ENCODE measurements at places on chromosomes 12 and 14.

DNA sequence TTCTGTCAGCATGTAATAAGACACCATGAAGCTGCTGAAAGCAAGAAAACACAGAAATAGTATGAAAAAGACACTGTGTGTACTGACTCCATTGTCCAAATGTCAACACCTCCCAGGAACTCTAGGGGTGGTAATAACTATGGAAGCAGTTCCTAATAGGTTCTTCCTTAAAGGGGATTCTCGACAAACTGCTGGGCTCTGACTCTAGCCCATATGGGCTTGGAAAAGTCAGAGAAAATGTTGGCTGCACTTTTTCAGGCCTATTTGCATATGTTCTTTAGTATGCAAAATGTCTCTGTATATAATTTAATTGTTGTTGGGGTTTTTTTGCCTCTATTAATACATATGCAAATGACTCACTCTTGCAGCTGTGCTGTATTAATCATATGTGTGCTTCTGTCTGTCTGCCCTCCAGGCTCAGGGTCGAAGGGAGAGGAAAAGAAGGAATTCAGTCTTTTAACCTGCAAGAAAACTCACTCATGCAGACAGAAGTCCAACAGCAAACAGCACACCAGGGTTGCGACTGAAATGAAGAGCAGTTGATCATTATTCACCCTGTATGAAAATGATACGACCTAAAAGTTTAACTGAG, 317.6 kb downstream of the SOX5 start:
- DNase-seq = no peak

DNA sequence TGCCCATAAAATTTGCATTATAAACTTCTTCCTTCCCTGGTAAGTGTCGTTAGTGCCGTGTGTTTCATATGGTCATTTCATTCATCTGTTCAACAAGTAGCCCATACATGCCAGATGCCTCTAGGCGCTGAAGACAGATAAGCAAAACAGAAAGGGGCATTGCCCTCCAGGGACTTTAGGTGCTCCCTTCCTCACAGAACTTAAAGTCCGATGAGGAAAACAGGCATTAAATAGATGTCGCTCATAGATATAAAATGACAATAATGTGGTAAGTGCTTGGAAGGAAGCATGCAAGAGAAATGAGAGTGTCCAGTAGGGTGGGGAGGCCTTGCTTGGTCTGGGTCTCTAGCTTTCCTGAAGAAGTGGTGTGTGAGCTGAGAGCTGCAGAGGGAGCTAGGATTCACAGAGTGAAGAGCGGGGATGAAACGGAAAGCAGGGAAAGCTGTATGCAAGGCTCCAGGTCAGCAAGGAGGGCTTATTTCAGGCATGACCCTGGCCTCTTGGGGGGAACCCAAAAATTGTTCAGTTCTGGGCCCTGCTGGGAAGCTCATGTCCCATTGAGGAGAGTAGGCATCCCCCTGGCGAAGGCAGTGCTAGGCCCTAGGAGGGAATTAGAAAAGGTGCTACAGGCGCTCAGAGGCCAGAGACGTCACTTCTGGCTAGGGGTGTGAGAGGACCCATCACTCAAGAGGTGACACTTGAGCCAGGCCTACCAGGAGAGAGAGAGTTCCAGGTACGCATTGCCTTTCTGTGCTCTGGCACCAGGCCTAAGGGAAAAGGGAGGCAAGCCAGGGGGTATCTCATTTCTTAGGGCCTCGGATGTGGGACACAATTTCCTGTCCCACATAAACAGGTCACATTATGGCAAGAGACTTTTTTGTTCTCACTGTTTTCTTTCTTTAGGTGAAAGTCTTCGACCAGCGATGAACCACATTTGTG, 11.9 kb downstream of the UBE3B start:
- DNase-seq = no peak

- DNase-seq = no peak
These were observed 512.4 kb downstream of the TMTC2 start for GRCh38 chr12:83199069-83199468.

- no peak for DNase-seq
These were observed 37.9 kb downstream of the DLK1 start for GRCh38 chr14:100764471-100765115.

- no peak for DNase-seq
These were observed 2.4 kb downstream of the RERG start for GRCh38 chr12:15218794-15219193.

DNA sequence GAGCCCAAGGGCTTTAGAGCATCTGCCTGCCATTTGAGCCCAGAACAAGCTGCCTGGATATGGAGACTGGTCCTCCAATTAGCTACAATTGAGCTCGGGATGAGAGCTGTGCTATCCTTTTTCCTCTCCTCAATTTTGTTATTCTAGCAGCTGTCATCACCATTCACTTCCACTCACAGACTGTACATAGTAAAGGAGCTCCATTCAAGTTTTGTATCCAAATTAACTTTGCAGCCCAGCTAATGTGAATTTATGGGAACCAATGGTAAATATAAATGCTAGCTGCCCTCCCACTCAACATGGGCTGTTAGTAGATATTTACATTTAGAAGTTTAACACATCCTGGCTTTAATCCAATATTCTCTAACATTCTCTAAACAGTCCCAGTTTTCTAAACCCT, 44.6 kb downstream of the BMP4 start:
- no peak for DNase-seq
